ENCODE measurements at places on chromosomes 2 and 18.
A peak's percentile ranks its signal among the peaks of the same experiment; 100 is the strongest.

DNA sequence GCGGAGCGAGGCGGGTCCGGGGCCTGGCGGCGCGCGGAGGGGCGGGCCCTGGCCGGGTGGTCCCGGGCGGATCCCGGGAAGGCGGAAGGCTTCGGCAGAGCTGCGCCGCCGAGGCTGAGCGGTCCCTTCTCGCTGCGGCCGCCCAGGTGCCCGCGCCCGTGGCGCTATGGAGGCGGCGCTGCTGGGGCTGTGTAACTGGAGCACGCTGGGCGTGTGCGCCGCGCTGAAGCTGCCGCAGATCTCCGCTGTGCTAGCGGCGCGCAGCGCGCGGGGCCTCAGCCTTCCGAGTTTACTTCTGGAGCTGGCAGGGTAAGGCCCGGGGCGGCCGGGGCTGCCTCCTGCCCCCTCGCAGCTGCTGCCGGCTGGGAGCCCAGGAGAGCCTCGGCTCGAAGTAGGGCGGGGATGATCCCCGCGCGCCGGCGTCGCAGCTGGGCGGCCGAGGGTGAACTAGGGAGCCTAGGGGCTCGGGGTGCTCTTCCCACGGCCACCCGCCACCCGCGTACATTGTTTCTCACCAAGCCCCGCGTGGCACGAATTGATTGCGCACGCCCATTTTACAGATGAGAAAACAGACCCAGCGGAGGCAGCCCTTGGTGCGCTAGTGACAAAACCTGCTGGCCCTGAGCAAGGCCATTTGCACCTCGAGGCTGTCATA, at the start of gene SLC66A3:
TSS of gene SLC66A3 (plus strand) at position 87 of the 655 bp plus-strand sequence. CDS start at position 167, 80 bp downstream.
- DNase-seq = peak; percentile 28

- DNase-seq = no peak
Measured at GRCh38 chr2:99694331-99694730, 204.5 kb upstream of the REV1 start.

- DNase-seq = no peak
Measured at GRCh38 chr2:68089961-68090360, 27.2 kb upstream of the C1D start.

GRCh38 chr2:71603851-71604725, 150.7 kb downstream of the DYSF start:
- no peak for DNase-seq

DNA sequence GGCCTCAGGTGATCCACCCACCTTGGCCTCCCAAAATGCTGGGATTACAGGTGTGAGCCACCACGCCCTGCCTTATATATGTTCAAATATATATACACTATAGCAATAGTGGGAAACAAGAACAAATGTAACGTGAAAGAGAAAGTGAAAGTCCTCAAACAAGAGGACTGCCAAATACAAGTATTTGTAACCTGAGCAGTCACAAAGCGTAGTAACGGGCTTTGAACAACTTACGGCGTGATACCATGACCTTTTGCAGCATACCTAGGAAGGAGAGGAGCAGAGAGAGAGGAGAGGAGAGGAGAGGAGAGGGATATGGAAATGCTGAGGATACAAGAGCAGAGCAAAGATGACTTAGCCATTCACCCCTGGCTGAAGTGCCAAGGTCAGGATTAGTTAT, 113.8 kb upstream of the RGPD4 start:
- peak; percentile 7 for DNase-seq

DNA sequence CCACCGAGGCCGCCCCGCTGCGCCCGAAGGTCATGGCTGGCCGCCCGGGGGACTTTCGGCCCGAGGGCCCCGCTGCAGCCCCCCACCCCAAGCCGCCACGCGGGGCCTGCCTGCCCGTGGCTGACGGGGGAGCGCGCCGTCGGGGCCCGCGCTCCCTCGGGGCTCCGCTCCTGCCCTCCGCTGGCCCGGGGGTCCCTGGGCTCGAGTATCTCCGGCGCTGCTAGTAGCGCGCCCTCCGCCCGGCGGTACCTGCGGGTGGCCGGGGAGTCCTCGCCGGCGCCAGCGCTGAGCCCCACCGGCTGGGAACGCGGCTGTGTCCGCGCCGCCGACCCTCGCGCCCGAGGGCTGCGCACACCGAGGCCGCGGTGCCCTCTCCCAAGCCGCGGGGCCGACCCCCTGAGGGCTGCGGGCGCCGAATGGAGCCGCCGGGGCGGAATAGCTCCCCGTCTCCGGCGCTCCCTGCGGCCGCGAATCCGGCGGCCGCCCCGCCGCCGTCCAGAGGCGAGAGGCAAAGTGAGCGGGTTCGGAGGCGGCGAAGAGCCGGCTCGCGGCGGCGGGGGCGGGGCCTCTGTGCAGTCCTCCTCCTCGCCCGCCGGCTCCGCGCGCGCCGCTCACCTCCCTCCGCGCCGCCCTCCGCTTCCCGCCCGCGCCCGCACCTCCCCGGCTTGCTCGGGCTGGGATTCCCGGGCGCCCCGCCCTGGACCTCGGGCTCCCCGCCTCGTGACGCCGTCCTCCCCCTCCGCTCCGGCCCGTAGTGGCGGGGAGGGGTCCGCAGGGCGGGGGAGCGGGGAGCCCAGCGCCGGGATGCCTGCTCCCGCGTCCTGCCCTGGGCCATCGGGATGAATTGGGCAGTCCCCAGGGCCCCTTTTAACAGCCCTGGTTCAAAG, at the start of gene KCNG3:
TSS of gene KCNG3 (minus strand) at position 515 of the 887 bp plus-strand sequence. CDS start at position 34, 481 bp downstream.
- DNase-seq = peak; percentile 39

DNA sequence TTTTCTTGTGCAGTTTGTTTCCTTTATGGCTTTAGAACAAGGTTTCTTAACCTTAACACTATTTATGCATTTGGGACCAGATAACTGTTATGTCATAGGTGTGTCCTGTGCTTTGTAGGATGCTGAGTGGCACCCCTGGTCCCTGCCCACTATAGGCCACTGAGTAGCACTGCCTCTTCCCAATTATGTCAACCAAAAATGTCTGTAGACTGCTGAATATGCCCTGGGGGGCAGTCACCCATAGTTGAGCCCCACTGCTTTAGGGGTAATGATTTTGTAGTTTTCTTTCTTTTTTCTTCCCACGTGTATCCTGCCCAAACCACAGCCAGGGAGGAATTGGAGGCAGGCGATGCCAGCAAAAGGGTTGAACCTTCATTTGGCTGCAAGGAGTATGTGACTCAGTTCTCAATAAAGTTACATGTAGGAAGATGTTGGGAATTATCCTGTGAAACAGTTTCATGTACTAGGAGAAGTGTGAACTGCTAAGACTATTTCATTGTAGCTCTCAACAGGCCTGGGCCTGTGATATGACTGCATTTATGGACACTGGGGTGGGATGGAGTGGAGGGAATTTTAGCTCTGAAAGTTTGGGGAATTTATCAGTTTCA, 65.7 kb downstream of the FMNL2 start:
- no peak for DNase-seq

DNA sequence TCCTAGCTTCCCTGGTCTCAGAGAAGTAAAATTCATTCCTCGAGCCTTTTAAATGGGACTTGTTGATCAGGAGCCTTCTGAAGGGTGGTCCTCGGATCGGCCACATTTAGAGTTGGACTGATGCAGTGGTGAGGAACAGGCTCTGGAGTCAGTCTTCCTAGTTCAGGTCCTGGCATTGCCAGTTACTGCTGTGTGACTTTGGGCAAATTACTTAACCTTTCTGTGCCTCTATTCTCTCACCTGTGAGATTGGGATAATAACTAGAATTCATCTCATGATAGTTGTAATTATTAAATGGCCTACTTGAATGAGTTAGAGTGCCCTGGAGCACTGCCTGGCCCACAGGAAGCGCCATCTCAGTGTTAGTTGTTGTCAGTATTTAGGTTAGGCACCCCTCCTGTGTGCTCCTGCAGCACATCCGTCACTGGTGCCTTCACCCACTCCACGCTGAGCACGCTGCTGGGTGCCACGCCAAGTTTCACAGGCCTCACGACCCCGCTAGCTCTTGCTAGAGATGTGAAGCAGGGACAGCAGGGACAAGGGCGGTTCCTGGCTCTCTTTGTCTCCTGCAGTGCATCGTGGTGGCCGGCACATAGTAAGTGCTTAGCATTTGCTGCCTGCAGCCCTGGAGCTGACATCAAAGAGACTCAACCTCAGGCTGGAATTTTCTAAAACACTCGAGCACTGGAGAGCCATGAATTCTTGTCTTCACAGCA, 122.9 kb downstream of the FAM210A start:
- DNase-seq = no peak

All from suppressor macrophage treated with lipopolysaccharide for 4 hours (primary cell).